ENCODE measurements at places on chromosomes 1 and 21.

- DNase-seq: no peak
These were observed 4.8 kb downstream of the FTCD start for GRCh38 chr21:46150491-46151121.

DNA sequence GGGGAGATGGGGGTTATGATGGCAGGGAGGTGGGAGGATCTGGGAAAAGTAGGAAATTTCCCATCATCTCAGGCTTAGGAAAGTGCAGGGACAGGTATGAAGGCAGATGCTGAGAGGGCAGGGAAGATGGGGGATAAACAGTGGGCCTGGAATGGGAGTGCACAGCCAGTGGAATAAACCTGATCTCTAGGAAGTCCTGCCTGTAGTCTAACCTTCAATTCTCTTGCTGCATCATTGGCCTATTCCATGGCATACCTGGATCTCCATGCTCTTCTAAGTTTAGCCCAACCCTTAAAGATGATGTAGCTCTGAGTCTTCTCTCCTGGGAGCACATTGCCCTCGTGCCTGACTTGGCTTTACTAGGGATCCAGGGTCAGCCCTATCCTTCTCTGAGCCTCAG lies 2.7 kb downstream of the BCAN start:
- DNase-seq: no peak

DNA sequence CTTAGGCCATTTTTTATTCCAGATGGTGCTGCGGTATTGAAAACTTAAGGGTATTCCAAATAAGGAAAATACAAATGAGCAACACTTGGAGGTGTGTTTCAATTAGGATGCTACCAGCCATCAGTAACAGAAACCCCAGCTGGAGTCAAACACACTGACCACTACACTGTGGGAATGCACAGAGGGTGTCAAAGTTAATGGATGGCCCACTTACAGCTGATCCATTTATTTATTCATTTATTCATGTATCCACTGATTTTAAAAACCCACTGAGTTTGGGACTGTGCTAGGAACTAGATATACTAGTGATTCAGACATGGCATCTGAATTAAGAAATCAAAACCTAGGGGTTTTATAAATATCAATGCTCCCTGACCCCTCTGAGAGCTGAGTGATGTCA lies 24.5 kb upstream of the GJA5 start:
- DNase-seq: no peak

- no peak for DNase-seq
These were observed 303.6 kb downstream of the USH2A start for GRCh38 chr1:216119600-216119999.

DNA sequence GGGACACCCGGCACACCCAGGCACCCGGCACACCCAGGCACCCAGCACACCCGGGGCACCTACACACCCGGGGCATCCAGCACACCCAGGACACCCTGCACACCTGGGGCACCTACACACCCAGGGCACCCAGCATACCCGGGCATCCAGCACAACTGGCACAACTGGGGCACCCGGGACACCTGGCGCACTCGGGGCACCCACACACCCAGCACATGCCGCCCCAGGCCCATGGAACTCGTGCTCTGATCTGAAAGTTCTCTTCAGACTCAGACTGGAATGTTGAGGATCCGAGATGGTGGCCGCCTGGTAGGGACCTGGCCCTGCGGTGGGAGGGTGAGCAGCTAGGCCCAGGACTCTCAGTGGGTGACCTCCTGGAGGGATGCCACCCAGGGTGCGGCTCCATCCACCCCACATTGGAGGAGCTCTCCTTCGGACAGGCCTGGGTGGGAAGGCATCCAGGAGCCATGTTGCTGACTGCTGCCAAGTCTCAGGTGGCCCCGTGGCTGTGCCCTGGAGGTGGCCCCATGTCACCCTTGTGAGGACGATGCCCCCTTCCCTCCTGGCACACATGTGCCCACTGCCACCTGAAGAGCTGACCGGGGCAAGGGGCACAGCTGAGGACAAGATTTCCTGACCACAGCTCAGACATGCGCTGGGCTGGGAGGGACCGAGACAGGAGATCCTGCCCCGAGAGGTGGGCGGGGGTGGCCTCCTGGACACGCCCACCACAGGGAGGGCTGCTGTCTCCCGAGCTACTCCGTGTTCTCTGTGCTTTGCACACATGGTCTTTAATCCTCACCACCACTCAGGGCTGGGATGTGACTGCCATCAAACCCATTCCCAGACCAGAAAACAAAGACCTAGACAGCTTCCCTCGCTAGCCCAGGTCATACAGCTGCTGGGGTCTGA lies 37.0 kb downstream of the UBE2G2 start:
- no peak for DNase-seq

- DNase-seq: no peak
These were observed 72.3 kb downstream of the WLS start for GRCh38 chr1:68160021-68160420.

DNA sequence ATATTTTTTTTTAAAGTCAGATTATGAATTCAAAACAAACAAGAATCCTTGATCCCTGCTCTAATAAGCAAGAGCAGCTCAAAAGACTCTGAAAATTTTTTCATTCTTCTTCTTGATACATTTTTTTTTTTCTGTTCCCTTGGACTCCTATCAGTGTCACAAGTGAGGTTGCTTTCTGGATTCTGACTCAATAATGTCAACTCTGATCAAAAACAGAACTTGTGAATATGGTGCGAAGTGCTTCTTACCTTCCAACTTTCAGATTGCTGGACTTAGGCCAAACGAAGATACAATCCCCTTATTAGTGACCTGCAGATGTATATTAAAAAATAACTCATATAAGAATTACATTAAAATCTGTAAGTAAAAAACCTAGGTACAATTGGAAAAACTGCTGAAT lies 136.1 kb downstream of the GPATCH2 start:
- DNase-seq: no peak

DNA sequence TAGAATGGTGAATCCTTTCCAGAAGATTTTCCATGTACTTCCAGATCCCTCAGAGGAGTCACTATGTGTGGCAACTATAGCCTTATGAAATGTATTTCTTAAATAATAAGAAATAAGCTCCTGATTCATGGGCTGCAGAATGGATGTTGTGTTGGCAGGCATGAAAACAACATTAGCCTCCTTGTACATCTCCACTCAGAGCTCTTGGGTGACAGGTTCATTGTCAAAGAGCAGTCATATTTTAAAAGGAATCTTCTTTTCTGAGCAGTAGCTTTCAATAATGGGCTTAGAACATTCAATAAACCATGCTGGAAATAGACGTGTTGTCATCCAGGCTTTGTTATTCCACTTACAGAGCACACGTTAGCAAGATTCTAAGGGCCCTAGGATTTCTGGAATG lies 96.6 kb downstream of the CDC7 start:
- DNase-seq: no peak

DNA sequence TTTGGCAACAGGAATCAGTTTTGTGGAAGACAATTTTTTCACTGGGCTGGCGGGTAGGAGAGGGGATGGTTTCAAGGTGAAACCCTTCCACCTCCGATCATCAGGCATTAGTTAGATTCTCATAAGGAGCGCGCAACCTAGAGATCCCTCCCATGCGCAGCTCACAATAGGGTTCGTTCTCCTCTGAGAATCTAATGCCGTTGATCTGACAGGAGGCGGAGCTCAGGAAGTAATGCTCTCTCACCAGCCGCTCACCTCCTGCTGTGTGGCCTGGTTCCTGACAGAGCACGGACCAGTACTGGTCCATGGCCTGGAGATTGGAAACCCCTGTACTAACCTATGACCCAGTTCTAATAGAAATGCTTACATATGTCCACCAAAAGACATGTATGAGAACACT lies 96.6 kb upstream of the KIAA1614 start:
- DNase-seq: no peak

GRCh38 chr1:15915991-15916390 lies 59.9 kb downstream of the ZBTB17 start:
- DNase-seq: no peak

DNA sequence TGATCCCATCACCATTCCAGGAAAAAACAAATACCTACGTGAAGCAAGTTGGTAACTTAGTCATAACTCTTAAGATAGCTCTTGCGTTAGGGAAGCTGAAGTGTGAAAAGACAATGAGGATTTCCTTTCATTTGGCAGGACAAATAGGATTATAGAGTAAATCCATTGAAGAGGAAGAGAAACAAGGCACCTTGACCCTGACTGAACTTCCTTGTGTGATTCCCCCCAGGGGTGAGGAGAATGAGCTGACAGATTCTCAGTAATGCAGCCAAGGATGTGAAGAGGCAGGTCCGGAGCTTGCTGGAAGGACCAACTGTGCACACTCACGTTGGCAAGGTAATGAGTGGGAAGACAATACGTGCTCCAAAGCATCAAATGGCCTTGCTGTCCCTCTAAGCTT lies 55.0 kb upstream of the HMCN1 start:
- peak; percentile 48 for DNase-seq

GRCh38 chr1:88284066-88284465 lies 400.0 kb upstream of the PKN2 start:
- no peak for DNase-seq

GRCh38 chr1:160095382-160096105 lies 2.9 kb downstream of the IGSF8 start:
- no peak for DNase-seq

DNA sequence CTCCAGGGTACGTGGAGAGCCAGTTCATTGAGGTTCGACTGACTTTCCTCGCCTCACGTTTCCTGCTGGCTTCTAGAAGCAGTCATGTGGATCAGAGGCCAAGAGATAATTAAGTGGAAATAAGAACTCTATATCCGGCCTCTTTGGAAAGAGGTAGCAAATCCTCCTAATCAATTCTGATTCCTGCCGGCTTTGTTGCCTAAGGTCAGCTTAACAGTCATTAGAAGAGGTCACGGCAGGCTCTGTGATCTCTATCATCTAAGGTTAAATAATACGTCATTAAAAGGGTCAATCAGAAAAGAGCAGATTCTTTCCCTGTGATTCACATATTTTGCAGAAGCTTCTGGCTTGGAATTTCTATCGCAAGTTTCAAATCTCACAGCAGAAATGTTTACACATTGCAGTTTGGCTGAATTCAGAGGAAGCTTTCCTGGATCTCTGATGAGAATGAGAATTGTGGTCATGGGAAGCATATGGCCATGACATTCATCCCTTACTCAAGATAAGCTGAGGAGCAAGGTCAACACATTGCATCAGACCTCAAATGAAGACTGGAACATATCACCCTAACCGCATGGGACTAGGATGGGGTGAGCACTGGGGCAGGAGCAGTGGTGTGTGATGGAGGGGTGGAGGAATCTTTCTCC lies 189.4 kb downstream of the PBX1 start:
- no peak for DNase-seq

DNA sequence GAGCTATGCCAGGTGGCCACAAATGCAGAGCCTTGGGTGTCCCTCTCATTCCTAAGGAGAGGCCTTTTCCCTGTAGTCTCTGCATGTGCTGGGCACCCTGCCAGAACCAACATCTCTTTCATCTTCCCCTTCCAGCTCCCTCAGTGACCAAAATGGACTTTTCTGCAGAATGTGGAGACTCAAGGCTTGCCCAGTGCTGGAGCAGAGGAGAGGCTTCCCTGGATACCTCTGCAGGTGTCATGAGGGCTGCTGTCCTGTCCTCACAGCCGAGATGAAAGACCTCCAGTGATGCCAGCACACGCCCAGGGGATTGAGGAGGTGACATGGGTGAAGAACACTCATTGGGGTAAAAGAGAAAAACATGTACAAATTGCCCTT lies 347.0 kb upstream of the AJAP1 start:
- no peak for DNase-seq

DNA sequence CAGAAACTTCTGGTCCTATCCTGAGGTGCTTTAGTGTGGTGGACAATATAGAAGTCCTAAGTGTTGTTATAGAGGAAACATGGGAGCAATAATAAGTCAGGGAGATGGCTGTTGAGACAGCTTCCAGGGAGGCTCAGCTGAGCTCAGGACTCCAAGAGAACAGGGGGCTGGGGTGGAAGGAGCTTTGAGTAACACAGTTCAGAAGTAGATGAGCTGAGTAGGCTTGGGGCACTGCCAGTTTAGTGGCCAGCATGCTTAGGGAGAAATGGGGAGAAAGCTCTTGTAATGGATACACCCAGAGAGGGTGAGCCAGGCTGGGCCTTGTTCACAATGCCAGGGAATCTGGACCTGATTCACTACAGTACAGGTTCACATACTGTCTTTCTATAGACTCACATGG lies 201.6 kb downstream of the DAB1 start:
- no peak for DNase-seq

- no peak for DNase-seq
These were observed 219.2 kb downstream of the PTPRC start for GRCh38 chr1:198858033-198858432.

- DNase-seq: no peak
These were observed 325.3 kb upstream of the ADAMTS5 start for GRCh38 chr21:27292229-27292628.

GRCh38 chr1:91059157-91059556 lies 37.3 kb upstream of the ZNF644 start:
- DNase-seq: no peak

DNA sequence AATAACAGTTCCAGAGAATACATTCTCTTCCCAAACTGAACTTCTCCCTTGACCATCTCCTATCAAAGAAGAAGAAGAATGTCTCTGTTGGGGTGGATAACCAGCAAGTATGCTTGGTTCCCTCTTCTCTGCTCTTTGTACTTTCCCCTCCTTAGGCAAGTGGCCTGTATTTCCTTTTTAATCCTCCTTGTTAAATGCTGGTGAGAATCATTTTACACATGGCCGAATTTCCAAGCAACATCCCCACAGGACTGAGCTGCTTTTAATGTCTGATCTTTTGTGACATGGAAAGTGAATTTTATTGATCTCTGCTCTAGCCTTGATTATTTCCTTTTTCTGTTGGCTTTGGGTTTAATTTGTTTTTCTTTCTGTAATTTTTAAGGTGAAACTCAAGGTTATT lies 336.7 kb downstream of the DUSP10 start:
- no peak for DNase-seq

DNA sequence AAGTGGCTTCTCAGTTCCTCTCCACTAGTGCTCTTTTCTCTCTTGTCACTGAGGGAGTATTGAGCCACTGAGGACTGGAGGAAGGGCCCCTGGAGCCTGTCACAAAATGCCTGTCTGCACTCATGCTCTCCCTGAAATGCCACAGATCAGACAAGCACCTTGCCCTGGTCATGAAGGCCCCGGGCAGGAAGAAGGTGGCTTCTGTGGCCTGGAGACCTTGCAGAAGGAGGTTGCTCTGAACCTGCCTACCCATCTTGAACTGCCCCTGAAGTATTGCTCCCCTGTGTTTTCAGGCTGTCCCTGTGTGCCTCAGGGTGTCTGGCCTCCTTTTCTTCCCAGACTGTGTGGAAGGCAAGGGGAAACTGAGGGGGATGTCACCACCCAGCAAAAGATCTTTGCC lies 3.1 kb downstream of the PKP1 start:
- DNase-seq: no peak

GRCh38 chr1:4060850-4061249 lies 160.8 kb upstream of the C1orf174 start:
- no peak for DNase-seq

- no peak for DNase-seq
These were observed 36.4 kb downstream of the VANGL1 start for GRCh38 chr1:115678141-115678540.

All from glomerular endothelial cell (primary cell).